ENCODE measurements at places on chromosomes 5 and 9.

DNA sequence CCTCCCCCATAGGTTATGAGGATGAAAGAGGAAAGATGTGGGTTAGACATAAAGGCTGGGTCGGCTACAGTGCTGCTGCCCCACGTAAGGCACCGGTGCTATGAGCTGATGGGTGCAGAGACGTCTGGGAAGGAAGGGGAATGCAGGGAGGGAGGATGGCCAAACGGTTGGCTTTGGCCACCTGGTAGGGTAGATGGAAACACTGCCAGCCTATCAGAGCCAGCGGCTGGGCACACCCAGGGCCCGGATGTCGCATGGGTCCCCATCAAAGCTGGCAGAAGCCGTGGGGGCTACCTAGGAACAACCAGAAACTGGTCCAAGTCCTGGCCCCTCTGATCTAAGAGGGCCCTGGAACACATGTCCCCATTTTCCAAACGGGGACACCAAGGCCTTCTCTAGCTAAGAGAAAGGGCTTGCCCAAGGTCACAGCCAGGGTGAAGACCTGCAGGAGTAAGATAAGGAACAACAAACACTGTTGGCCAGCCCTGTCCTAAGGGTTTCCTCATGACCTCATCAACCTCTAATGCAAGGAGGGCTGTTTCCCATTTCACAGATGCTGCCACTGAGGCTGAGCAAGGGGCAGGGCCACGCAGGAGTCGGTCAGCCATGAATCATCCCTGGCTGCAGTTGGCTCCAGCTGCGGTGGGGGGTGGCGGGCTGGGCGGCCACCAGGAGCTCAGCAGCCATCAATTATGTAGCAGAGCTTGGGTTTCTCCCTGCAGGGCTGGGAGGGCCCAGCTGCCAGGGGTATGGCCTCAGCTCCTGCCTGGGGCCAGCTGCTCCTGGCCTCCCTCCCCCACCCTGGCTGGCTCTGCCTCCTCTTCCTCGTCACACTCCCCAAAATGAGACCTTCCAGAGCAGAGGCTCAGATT, 4.9 kb downstream of the SH3GLB2 start:
- DNase-seq: peak; percentile 39

- no peak for DNase-seq
Measured at GRCh38 chr5:60779466-60779865, 64.6 kb downstream of the ELOVL7 start.

- DNase-seq: no peak
Measured at GRCh38 chr5:99308131-99308530, 379.3 kb upstream of the CHD1 start.

- DNase-seq: peak; percentile 11
Measured at GRCh38 chr5:153964880-153965645, 73.6 kb downstream of the FAM114A2 start.

DNA sequence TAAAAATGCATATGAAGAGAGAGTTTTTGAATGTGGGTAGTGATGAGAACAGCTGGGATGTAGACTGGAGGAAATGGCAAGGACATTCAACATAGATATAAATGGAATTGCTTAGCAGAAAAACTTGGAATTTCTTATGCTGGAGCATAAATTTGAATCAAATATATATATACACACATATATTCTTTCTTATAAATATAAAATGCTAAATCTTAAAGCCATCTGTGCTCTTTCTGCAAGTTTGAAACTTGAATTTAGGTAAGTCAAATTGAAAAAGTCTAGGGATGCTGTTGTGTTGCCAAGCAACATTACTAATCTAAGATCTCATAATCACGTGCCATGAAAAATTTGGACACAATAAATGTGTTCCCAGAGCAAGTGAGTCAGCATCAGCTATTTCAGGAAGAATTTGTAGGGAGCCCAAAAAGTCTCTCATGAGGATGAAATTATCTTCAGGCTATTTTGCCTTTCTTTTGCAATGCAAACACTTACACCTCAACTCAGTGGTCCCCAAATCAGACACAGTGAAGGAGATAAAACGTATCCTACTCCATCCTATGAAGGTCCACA, 58.4 kb upstream of the ALDH1A1 start:
- DNase-seq: peak; percentile 61

- DNase-seq: no peak
Measured at GRCh38 chr5:151912360-151912759, 12.3 kb downstream of the GLRA1 start.

GRCh38 chr9:72485821-72486593, 35.4 kb upstream of the TMC1 start:
- no peak for DNase-seq

DNA sequence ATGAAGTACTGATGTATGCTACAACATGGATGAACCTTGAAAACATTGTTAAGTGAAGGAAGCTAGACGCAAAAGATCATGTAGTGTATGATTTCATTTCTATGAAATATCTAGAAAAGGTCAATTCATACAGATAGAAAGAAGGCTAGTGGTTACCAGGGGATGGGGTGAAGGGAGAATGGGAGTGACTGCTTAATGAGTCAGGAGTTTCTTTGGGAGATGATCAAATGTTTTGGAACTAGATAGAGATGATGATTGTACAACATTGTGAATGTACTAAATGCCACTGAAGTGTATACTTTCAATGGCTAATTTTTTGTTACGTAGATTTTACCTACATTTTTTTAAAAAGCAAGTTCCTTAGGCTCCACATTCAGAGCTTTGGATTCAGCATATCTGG, 14.9 kb upstream of the DELE1 start:
- no peak for DNase-seq

- DNase-seq: no peak
Measured at GRCh38 chr5:80198399-80198798, 57.4 kb downstream of the SERINC5 start.

- no peak for DNase-seq
Measured at GRCh38 chr5:142845954-142846398, 75.8 kb downstream of the ARHGAP26 start.

DNA sequence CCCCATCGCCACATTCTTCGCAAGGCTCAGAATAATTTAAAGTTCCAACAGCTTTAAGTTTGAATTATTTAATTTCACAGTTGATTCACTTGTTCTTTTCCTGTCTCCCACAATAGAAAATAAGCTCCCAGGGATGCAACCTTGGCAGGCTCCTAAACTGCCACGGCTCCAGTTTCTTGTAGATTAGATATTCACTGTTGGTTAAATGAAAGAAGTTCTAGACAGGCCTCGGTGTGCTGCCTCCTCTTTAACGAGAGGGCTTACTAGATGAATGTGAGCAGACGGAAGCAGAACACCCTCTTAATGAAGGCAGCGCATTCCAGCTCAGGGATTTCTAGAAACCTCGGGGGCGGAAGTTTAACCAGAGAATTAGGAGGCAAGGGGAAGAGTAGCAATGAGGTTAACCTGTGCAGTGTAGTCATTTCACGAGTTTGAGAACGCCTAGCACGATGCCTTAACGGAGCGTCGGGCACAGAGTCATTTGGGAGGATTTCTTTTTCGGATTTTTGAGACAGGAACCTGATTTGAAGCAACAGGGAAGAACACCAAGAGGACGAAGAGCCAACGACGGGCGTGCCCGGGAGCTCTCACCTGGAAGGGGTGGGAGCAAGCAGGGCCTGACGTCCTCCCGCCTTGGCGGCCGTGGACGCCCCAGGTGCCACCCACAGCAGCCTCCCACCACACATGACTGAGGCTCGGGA, 637 bp upstream of the SMC5 start:
- DNase-seq: no peak

DNA sequence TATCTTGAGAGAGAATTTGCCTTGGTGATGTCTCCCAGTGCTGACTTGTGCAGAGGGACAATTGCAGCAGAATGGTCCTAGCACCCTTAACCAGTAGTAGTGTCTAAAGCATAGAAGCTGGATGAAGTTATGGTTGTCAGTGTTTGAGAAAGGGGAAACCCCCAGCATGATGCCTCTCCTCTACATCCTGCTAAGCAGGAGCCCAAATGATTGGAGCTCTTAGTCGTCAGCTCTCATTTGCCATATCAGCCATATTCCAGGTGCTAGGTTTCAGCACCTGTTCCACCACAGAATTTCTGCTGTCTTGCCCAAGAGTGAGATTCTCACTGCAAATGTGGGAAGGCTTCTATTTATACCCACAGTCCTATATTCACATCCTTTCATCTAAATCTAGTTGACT, 43.7 kb upstream of the RFX3 start:
- DNase-seq: no peak

GRCh38 chr5:56167519-56167918, 65.6 kb downstream of the ANKRD55 start:
- DNase-seq: no peak

- DNase-seq: no peak
Measured at GRCh38 chr9:737400-738120, 103.9 kb upstream of the DMRT1 start.

- DNase-seq: no peak
Measured at GRCh38 chr5:132425975-132426524, 56.5 kb downstream of the SLC22A5 start.

- DNase-seq: no peak
Measured at GRCh38 chr9:81563739-81564138, 125.6 kb downstream of the TLE1 start.

- DNase-seq: no peak
Measured at GRCh38 chr5:118434522-118434921, 553.8 kb downstream of the DTWD2 start.

DNA sequence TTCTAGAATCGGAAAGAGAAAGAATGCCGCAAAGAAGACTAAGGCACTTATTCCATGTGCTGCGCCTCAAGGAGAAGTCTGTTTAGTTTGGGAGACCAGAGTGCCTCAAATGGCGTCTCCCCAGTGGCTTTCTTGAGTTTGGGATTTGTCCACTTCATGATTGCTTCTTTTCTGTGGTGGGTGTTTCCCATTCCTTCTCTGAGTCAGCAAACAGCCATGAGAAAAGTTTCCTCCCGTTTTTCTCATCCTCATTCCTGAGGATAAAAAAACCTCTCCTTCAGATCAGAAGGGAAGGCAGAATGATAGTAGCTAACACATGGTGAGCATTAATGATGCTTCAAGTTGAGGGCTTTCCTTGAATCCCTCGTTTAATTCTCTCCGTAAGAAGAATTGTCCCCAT, 275.9 kb upstream of the WWC1 start:
- peak; percentile 23 for DNase-seq

DNA sequence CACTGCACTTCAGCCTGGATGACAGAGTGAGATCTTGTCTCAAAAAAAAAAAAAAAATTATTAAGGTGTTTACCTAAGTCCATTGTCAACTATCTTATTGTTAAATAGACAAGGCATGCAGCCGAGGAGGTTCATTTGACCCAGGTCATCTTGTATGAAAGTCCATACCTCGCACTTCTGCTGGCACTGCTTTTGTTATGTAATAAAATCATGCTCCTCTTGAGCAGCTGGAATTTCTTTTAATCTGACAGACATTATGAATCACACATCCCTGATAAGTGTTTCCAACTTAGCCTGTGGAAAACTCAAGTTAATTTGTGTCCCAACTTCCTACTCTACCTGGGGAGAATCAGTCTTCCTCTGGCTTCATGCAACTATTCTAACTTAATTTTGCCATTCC, 315.6 kb upstream of the KLF4 start:
- DNase-seq: no peak

DNA sequence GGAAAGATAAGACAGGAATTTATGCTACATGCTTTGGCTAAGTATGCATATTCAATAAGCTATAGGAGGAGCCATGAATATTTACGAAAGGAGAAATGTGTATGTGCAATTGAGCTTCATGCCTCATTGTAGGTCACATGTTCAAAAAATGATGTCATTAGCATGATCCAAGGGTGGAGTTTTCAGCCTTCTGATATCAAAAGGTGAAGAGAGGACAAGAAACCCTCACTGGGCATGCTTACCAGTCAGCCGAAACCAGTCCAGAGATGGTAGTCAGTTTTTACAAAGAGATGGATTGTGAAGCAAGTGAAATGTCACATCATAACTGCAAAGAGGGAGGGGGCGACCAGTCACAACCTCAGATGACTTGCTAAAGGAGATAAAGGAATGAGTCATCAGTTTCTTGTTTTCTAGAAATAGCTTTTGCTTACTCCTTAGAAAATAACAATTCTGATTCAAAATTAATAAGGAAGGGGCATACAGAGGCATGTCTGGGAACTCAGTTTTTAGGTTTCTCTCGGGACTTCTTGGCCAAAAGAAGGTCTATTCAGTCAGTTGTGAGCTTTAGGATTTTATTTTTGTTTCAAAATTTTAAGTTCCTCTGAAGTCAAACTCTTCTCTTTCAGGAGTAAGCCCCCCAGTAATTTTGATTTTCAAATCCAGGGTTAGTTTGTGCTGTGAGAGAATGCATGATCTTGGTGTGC, 1067.8 kb upstream of the EDIL3 start:
- no peak for DNase-seq

DNA sequence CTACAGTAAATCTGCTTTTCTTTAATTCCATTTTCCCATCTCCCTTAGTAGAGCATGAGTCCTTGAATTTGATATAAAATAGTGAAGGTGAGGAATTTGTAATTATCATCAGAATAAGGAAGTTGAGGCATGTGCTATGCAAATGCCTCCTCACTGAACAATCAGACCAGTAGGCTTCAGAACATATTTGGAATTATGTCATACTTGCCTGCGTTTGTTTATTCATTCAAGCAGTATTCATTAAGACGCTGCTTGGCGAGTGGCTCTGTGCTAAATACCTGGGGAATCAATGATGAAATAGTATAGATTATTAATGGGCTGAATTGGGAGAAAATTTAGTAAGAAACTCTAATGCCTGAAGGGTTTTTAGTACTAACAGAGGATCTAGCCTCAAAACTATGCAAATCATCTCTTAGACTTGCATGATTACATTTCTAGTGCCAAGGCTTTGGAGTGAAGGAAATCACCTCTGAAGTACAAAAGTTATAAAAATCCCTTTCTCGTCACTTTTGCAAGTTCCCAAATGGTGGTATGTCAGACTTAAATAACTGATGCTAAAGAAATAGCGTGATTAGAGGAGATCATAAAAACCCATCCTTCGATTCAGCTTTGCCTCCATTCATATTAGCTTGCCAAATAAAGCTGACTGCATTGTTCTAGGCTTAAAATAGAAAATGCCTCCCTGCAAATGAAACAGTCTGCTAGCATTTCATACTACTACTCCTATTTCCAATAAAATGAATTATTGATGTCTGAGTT, 141.7 kb downstream of the PCSK5 start:
- DNase-seq: no peak

DNA sequence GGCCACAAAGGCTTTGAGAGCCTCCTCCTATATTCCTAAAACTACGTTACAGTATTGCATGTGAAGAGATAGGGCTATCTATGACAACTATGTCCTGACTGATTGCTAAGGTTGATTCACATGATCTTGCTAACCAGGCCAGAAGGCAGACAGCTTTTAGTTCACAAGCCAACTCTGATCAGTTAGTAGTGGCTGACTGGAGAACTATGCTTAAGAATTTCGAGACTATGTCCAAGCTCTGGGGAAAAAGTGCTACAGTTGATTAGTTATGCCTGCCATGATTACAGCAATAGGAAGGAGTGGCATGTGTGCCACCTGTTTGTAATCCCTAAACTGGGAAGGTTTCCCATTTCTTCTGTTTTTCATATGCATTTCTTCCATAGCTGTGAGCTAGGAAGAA, 223.4 kb downstream of the DOCK8 start:
- no peak for DNase-seq

GRCh38 chr9:13865869-13866268, 448.1 kb downstream of the NFIB start:
- no peak for DNase-seq
